Activated gamma-delta T cell treated with anti-CD3 and anti-CD28 coated beads, Interleukin-2, amount 50 U/mL, for 16 hours (primary cell): ENCODE measurements at places on chromosomes 5 and 9.

DNA sequence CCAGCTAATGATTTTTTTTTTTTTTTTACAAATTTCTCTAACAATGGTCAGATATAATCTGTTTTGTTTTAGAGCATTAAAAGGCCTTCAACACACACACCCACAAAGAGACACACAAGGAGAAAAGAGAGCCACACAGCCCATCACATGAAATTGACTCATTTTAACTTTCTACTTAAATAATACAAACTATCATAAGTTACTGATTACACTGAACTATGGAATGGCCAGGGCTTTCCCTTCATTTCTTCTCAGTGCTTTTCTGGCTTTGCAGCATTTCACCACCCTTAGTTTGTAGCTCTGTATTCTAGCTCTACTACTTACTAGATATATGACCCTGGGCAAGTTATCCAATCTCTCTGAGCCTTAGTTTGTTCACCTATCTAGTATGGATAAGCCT lies 13.2 kb downstream of the REEP5 start:
- DNase-seq = no peak

GRCh38 chr5:5467737-5468136 lies 45.3 kb downstream of the ICE1 start:
- no peak for DNase-seq

DNA sequence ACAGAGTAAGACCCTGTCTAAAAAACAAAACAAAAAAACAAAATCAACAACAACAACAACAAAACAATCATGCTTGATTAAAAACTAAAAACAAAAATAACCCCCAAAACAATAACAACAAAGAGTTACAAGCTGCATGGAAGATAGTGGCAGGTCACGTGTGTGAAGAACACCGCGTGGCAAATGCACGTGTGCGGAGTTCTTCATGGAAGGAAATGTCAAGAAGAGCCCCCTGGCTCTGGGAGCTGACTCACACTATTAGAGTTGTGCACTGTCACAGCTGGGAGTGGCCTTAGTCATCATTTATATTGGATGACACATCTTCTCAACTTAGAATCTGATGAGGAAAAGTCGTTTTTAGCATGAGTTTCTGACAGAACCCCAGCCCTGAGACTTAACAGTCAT lies 110.5 kb downstream of the JMY start:
- no peak for DNase-seq

DNA sequence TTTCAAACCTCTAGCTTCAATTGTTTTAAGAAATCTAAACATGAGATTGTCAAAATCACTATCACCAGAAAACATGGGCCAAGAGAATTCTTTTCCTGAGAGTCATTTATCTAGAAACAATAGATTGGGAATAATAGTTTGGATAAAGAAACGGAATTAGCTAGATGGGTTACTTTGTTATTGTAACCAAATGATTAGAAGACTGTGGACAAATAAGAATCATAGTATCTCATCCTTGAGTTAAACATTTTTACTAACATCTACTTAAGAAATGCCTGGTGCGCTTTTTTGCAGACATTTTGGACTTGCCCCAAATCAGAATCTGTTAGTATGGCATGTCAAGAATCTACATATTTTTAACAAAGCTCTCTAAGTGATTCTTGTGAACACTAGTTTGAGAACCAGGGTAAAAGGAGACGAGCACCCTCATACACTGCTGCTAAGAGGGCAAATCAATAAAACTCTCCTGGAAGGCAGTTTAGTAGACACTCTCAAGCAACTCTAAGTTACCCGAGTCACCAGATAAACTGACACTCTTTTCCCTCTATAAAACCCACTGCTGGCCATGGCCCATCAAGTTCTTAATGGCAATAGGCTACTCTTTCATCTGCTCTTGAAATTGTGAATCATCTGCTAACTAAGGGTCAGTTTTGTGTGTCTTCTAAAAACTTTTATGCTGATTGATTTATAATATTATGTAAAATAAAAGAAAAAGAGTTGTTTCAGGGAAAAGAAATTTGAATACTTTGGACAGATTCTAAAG lies 39.1 kb downstream of the TPD52L3 start:
- no peak for DNase-seq

GRCh38 chr9:99663856-99664255 lies 157.8 kb upstream of the NR4A3 start:
- DNase-seq = no peak

GRCh38 chr9:114900942-114901802 lies 29.2 kb downstream of the TNFSF8 start:
- no peak for DNase-seq

GRCh38 chr5:161138751-161139455 lies 286.9 kb upstream of the ATP10B start:
- DNase-seq = no peak

- no peak for DNase-seq
Observed at GRCh38 chr5:10310066-10310779, 2.5 kb upstream of the CMBL start.

GRCh38 chr5:32508806-32509805 lies 64.6 kb upstream of the ZFR start:
- DNase-seq = no peak

GRCh38 chr5:36360307-36360706 lies 58.6 kb upstream of the RANBP3L start:
- no peak for DNase-seq

DNA sequence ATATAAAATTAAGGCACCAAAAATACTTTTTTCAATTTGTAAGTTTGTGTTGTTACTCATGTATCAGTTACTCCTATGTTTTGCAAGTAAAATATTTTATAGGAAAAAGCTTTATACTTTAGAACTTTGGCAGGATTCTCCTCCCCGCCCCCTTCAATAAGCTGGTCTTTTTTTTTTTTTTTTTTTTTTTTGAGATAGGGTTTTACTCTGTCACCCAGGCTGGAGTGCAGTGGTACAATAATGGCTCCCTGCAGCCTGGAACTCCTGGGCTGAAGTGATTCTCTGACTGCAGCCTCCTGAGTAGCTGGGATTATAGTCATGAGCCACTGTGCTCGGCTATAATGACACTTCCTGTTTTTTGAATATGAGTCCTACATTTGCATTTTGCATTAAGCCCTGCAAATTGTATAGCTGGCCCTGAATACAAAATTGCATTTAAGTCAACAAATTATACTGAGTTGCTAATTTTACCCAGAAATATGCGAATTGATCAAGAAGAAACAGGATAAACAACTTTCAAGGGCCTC lies 192.9 kb downstream of the PIK3R1 start:
- DNase-seq = no peak

GRCh38 chr9:128764361-128764760 lies 7.4 kb downstream of the ZER1 start:
- DNase-seq = no peak

DNA sequence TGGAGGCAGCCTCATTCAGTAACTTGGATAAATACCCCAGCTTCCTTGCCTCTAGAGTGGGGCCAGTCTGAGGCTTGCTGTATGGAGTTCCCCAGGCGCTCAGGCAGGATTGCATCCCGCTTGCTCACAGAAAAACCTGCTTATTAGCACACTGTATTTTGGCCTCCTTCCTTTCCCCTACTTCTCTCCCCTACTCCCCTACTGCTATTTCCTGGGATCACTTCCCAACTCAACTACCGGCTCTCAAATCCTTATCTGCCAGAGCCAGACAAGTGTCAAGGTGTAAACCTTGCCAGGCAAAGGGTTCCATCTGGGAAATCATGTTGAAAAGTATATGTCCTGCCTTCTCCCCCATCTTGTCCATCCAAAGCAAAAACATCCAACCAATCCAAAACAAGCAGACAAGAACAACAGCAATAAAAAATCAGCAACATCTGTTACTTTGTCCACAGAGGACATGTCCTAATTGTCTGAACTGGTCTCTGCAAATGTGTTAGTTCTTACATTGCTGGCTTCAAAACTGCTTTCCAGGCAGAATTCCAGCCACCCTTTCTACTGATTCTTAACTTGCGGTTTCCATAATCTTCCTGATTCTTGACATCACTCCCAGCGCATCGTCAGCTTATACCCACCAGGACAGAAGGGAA lies 164.1 kb upstream of the SEMA6A start:
- DNase-seq = no peak

- no peak for DNase-seq
Observed at GRCh38 chr9:7212101-7212500, 454.3 kb downstream of the KDM4C start.

DNA sequence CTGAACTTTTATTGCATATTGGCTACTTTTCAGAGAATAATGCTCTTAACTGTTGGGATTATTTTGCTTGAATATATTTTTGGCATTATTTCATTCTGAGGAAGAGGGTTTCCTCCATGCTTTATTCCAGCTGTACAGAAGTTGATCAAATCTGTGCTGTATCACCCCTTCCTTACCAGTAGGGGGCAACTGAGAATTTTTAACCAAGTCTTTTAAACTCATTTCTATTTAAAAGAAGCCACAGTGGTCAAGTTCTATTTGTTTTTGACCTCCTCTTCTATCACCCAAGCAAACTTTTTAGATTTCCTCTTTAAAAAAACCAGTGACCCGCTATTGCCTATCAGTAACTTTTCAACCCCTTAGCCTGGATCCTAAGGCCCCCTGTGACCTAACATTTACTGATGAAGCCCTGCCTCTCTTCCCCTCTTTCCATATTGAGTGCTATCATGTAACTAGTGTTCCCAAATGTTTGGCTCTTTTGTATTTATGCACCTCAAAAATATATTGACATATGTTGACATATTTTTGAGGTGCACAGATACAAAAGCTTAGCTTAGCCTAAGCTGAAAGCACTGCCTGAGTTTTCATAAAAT lies 80.6 kb downstream of the FBXO4 start:
- no peak for DNase-seq

GRCh38 chr5:150553402-150553801 lies 45.5 kb downstream of the NDST1 start:
- DNase-seq = no peak
